ENCODE measurements at places on chromosomes 13 and 19.

- no peak for DNase-seq
Observed at GRCh38 chr19:4584670-4585460, 25.4 kb upstream of the SEMA6B start.

DNA sequence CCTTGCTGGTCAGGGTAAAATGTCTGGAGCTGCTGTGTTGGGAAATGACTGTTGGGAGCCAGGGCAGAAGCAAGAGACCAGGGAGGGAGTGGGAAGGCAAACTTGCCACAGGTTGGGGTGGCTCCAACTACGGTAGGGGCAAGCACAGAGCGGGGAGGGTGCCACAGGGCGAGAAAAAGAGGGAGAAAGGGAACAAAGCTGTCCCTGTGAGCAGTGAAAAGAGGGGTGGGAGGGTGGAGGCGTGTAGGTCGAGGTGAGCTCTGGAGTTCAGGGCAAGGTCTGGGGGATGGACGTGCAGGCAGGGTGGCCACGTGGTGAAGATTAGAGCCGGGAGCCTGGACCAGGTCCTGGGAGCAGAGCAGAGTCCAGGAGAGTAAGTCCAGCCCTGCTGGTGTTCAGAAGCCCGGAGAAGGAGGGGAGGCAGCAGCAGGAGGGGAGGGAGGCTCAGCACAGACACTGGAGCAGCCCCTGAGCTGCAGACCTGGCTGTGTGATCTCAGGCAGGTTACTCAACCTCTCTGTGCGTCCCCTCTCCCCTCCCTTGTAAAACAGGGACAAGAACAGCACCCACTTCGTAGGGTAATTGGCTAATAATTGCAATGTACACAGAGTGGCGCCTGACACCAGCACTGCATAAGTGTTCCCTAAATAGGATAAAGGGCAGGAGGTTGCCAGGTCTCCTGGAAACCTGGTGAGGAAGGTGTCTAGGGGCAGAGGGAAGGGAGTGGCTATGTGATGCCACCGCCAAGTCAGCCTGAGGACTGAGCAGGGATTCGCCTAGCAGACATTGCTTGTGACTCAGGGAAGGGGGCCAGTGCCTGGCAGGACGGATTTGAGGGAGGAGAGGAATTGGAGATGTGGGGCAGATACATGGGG, 3.2 kb upstream of the POLR2E start:
- peak; percentile 51 for DNase-seq

- DNase-seq: no peak
Observed at GRCh38 chr19:1859331-1859781, 4.0 kb downstream of the KLF16 start.

DNA sequence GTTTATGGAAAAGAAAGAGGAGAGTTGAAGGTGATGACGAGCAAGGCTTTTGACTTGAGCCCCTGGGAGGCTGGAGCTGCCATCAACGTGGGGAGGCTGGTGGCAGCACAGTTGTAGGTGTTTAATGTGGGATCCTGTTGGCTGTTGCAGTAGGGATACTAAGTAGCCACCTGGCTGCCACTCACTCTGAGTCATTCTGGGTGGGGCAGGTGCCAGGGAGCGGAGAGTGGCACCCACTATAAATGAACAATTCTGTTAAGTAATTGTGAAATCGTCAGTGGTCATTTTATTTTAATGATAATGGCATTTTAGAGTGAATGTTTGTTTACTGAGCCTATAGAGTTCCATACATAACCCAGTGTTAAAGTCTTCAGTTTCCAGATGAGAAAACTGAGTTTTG, 9.8 kb downstream of the ZNF317 start:
- no peak for DNase-seq

- no peak for DNase-seq
Observed at GRCh38 chr19:31348481-31349159, 616 bp downstream of the TSHZ3 start.

GRCh38 chr13:108249150-108249549, 20.4 kb upstream of the TNFSF13B start:
- no peak for DNase-seq

- DNase-seq: no peak
Observed at GRCh38 chr19:12482509-12482886, 2.1 kb downstream of the ZNF709 start.

DNA sequence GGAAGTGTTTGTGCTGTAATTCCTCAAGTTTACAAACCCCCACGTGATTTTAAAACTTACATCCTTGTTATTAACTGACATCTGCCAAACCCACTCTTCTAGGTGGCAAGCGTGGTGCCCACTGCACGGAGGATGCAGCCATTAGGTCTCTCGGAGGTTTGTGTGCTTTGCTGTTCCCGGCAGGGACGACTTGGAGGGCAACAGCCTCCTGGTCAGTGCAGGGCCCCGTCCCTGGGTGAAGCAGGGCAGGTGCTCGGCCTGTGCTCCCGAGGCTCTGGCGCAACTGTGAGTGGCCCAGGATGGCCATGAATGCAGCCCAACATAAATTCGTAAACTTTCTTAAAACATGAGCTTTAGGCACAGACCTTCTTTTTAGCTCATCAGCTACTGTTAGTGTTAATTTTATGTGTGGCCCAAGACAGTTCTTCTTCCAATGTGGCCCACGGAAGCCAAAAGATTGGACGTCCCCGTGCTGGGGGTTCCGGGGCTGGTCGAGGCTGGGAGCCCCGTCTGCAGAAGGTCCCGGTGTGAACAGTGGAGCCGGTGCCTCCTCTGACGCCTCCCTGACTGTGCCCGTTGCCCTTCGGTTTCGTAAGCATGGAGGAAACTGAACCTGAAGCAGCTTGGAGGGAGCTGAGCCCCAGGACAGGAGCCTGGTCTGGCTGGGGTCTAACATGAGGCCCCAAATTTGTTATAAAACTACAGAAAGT, 11.9 kb downstream of the GAS6 start:
- DNase-seq: no peak

- no peak for DNase-seq
Observed at GRCh38 chr19:52948025-52948770, 14.5 kb downstream of the ZNF816 start.

DNA sequence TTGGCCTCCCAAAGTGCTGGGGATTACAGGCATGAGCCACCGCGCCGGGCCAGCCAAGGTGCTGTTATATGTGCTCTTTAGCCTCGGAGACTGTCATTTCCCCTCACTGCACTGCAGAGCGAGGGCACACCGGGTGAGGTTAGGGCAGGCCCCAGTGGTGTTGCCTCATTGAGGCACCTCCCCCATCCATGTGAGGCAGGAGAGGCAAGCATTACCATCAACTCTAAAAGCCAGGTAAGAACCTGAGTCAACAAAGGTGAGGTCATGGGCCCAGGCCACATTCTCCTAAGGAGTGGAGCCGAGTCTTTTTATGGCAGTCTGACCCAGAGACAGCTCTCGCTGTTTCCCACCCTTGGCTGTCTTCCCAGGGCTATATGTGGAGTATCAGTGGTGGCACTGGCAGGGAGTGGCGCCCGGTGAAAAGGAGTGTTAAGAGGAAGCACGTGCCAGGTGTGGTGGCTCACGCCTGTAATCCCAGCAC, 10.9 kb downstream of the B3GNT8 start:
- no peak for DNase-seq

GRCh38 chr19:19900139-19900728, 512 bp upstream of the ZNF93 start:
- DNase-seq: peak; percentile 79

GRCh38 chr13:105904034-105904742, 631.3 kb downstream of the EFNB2 start:
- DNase-seq: no peak

GRCh38 chr19:1001538-1002166, 1.4 kb downstream of the GRIN3B start:
- DNase-seq: no peak

DNA sequence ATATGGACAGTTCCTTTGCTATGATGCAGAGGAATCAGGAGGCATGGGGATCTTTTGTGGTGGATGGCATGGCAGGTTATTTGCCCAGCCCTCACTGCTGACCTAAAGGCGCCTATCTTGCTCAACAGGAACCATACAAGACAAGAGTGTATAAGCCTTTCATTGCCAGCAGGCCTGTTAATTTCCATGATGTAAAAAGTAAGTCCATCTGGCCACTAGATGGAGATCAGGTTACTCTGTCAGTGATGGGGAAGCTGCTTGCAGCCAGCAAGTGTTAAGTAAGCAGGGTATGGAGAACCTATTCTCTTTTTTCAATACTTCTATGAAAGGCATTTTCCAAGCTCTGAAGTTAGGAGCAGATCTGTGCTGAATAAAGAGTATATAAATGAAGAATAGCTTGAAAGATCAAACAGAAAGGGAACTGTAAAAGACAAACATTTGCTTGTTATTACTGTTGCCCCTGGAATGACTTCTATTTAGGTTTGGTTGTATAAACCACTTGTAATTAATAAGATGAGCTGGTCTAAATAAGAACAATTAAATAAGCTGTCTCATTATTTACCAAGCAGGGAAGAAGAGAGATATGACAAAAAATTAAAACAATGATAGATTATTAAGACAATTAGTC, 210.9 kb downstream of the RGCC start:
- DNase-seq: peak; percentile 94
